ENCODE measurements at places on chromosomes 2 and 18. TPM values are rescaled to one million over a fixed set of nuclear protein-coding genes. Genes with fewer than 3 reads are reported as not detected.

Gene FLACC1
- total RNA-seq = 0.64 TPM

Gene CRYBA2
- total RNA-seq = not detected

Gene HOXD4
- 5.5 TPM for total RNA-seq

DNA sequence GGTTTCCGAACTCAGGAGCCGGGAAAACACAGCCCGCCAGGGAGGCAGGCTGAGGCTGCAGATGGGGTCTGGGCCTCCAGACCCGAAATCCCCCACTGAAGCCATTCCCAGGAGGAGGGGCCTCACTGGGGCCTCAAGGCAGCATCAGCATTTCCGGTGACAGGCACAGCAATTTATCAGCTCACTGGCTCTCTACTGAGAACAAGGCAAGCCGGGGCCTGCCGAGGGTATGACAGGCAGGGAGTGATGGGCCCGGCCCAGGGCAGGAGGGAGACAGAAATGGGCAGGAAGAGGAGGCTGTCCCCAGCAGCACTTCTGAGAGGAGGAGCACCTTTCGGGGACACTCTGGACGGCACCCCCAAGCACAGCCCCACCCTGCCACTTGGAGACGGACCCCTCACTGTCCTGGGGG, 12.5 kb downstream of the SDC1 start:
- DNase-seq = peak; percentile 39

Data from fibroblast of villous mesenchyme (primary cell).